Upper lobe of right lung (tissue), 1 donor: ENCODE measurements at places on chromosomes 1 and 21.

DNA sequence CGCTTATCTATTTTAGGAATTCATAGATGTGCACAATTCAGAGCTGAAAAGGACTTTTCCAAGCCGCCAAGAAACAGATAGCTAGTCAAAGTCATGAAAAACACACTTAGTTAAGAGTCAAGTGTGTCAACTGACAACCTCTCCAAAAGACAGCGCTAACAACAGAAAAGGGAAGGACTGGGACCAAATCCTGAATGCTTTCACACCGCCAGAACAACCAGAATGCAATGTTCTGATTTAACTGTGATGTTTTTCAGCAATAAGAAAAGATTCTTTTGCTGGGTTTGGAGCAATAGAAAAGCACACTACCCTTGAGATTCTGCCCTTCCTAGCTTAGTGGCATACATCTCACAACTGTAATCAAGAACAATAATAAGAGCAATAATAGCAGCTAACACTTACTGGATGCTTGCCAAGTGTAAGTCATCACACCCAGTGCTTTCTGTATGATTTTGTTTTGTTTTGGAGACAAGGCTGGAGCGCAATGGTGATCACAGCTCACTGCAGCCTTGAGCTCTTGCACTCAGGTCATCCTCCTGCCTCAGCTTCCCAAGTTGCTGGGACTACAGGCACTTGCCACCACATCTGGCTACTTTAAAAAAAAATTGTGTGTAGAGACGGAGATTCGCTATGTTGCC lies 33.9 kb upstream of the SDC3 start:
- DNase-seq = no peak

DNA sequence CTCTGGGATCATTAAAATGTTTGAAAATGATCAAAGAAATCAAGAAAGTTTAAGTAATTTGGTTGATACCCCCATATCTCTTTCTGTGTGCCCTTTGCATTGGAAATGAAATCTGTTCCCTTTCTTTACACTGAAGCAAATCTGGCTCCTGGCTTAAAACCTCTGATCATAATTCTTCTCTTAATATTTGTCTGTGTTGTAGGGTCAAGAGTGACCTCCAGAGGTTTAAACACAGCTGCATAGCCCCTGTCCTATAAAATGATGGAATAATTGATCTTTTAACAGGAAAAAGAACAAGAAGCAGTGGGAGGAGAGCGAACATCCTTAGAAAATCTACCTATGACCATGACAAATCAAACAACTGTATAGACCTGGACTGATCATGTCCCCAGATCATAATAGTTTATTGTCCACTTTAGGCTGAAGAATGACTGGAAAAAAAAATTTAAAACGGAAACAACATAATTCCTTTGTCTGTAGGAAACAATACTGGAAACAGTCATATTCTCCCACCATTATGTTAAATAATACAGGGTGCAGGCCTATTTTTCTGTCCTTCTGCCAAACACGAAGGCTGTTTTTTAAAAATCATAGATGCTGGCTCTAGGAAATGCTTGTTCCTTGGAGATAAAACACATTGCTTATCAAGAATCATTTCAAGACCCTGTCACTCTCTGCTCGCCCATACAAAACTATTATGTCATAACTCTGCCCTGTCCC lies 184.3 kb downstream of the NEGR1 start:
- DNase-seq = no peak

GRCh38 chr1:239739919-239740318 lies 351.8 kb upstream of the FMN2 start:
- DNase-seq = no peak

DNA sequence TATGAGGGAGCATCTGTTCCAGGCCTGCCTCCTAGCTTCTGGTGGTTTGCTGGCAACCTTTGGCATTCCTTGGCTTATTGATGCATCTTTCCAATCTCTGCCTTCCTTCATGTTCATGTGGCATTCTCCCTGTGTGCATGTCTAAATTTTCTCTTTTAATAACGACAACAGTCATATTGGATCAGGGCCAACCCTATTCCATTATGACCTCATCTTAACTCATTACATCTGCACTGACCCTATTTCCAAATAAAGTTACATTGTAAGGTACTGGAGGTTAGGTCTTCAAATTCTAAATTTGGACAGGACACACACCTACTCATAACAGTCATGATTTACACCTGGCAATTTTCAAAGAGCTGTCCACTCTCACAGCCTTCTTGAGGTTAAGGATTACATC lies 117.2 kb upstream of the FGGY start:
- DNase-seq = no peak

DNA sequence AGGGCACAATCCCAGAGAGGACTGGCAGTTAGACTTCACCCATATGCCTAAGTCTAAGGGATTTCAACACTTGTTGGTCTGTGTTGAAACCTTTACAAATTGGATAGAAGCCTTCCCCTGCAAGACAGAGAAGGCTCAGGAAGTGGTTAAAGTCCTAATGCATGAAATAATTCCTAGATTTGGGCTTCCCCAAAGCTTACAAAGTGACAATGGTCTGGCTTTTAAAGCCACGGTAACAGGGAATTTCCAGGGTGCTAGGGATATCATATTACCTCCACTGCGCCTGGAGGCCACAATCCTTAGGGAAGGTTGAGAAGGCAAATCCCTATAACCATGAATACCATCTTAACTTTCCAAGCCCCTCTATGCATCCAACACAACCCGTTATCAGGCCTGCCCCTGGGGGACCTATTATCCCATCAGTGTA lies 3.3 kb upstream of the FMO4 start:
- no peak for DNase-seq

- no peak for DNase-seq
Measured at GRCh38 chr1:17258116-17258757, 9.3 kb downstream of the PADI3 start.

DNA sequence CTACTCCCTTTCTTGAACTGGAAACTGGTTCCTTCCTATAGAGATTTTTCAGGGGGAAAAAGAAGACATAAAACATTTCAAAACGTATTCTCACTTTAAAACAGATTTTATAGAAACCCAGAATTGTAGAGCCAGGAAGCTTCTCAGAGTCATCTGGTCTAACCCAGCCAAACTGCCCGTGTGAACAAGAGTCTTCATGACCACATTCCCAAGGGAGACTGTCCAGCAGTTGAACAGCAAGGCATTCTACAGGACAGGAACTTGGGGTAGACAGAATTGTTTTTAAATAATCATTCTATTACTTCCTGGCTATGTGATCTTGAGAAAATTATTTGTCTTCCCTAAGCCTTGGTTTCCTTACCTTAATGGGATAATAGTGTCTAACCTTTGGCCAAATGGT lies 163.5 kb upstream of the IVNS1ABP start:
- no peak for DNase-seq

- DNase-seq = no peak
Measured at GRCh38 chr1:190864013-190864641, 386.5 kb upstream of the BRINP3 start.

DNA sequence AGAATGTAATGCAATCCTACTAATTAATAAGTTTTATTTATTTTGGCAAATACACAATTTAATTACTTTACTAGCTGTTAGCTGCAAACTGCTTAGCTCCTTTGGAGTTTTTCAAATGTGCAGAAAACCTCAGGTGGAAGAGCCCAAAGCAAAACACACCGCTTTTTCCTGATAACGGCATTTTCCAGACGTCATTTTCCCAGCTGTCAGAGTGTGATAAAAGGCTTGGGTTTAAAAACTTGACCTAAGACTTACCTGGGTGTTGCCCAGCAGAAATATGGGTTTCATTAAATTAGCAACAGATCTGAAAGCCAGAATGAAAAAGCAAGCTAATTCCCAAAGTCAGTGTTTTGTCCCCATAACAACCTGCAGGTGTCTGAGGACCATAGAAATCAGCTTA lies 204.0 kb upstream of the HMCN1 start:
- DNase-seq = no peak

DNA sequence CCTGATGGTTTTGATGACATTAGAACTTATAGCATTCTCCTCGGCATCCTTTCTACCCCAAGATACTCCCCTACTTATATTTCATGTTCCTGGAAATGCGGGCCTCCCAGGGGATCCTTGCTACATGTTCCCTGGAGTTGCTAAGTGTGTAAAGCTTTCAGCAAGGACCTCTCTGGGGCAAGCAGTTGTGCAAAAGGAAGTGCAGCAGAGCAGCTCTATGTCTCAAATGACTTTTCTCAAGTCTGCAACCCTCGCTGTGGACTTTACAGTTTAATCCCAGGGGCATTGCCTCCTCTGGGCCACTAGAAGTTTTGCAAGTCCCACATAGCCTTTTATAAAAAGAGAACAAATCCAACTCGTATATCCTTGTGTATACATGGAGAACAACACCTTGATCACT lies 20.8 kb upstream of the MNDA start:
- DNase-seq = no peak

DNA sequence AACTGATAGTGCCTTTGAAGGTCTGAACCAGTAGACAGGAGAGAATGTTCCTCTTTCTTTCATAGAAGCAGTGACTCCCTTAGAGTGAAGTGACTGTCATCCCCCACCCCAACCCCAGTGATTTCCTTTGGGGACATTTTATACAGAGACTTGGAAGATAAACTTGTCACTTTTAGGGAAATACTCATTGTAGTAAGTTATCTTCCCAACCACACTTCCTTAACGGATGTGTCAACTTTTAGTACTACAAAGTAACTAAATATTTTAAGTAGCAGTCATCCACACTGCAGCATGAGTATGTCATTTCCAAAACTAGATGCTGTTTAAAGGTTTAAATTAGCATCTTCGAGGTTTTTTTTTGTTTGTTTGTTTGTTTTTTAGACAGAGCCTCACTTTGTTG lies 13.7 kb downstream of the LRRC8B start:
- no peak for DNase-seq

DNA sequence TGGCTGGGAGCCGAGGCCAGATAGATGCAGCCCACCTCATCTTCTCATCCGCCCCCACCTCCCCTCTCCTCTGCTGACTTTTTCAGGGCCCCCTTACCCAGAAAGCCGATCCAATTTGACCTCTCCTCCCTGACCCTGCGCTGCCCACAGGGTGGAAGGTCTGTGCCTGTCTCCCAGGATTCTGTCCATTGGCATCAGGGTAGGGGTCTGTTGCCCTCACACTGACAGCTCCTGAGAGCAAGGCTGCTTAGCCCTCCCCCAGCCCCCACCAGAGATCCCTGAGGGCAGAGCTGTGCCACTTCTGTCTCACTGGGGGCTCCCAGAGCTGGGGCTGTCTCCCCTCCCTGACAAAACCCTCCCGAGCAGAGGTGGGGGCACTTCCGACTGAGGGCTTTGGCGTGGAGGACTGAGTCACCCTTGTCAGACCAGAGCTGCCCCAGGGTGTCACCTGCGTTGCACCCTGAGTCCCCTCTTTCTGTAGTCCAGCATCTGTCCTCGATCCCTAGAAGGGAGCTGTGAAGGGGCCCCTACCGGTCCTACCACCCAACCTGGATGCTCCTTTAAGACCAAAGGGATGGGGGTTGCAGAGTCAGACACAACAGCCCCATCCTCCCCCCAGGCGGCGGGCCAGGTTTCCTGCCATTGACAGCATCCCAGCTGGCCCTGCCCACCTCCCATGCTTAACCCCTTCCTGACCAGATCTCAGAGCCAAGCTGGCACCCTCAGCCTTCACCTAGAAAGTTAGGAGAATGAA lies 2.4 kb upstream of the FAM110D start:
- DNase-seq = no peak

GRCh38 chr1:236334893-236335545 lies 53.3 kb upstream of the ERO1B start:
- no peak for DNase-seq

DNA sequence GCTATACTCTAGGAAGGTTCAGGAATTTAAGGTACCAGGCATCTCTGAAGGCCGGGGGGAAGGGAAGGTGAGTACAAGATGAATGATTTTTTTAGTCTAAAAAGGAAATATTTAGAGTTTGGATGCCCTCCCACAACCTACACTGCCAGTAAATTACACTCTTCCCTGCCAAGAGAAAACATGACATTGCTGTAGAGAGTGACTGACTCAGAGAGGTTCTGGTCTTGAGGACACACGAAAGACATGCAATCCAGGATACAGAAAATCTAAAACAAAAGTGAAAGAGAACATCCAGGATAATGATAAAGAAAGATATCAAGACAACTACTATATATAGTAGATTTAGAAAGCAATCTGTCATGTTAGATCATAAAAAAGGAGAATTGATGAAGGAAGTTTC lies 200.5 kb downstream of the TYW3 start:
- DNase-seq = no peak

GRCh38 chr1:185694081-185694480 lies 40.1 kb upstream of the HMCN1 start:
- DNase-seq = no peak

DNA sequence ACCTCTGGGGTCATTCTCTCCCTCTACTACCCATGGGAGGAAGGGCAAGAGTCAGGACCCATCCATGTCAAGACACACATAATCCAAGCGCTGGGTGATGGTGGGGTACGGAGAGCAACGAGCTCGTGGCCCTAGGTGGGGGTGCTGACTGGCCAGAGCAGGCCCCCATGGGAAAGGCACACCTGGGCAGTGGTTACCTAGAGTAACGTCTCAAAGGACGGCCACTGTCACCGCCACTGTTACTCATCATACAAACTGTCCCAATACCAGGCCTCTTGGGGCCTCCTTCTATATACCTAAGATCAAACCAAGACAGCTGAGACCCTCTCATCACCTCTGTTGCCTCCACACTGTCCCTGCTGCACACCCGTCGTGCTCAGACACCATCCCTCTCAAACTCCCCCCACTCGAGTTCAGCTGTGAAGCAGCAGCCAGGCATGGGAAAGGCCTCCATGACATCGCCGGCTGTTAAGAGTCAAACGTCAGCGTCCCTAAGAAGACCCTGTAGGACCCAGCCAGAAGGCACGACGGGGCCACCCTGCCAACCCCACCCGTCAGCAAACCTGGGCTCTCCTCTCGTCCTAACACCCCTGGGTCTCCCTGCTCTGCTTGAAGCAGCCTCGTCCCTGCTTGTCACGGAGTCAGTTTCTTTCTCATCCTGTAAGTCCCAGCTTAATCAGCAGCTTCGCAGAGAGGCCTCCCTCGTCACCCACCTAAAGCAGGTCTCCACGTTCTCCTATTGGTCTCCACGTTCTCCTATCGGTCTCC lies 15.3 kb downstream of the NPHP4 start:
- DNase-seq = peak; percentile 51

- DNase-seq = no peak
Measured at GRCh38 chr1:173020138-173020750, 30.5 kb downstream of the TNFSF18 start.

DNA sequence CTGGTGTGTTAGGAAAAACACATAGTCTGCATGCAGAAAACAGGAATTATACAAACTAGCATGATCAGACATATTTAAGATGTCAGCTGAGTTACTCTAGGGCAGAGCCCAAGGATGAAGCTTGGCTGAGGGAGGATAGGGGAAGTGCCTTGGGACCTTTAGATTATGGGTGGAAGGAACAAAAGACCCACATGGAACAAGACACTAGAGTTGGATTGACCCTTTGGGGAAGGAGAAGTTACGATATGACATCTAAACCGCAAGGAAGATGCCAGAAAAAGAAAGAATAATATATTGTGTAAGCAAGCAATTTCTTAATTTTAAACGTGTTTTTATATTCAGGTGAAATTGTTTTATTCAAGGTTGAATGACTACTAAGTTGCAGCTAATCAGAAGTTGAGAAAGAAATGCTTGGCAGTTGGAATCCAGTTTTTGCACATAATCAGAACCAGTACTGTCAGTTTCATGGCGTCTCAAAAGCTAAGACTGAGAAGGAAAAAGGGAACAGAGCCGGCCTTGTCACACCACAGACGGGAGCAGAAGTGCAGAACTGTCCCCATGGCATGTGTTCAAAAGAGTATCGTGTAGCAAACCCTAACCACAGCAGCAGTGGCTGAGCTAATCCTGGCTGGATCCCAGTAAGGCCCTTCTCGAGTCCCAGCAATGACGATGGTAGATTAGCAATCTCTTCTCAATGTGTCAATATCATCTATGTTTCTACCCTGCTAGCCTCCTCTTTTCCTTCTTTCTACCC lies 31.2 kb upstream of the IFNAR2 start:
- no peak for DNase-seq
